Activated CD4-positive, alpha-beta T cell treated with anti-CD3 and anti-CD28 coated beads, Interleukin-2, Interleukin-6, amounts not matched to agents 100 ng/mL and 50 ng/mL, durations not matched to agents 16 hours and 8 hours (primary cell): ENCODE measurements at places on chromosomes 11 and 22.

GRCh38 chr11:10488934-10489691, 34.0 kb downstream of the AMPD3 start:
- DNase-seq, result no peak

DNA sequence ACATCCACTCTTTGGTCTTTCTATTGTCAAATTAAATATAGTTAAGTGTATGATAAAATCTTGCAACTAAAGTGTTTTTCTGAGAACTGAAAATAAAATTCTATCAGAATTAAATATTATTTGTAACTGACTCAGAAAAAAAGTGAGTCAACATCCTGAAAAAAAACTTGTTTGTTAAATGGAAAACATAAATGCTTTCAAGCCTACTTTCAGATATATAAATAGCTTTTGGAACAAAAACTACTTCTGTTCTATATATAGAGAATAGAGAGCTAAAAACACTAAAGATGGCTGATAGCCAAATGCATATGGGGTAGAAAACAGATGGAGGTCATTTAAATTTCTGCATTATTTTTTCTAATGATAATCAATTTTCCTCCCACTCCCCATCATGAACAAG, 61.8 kb downstream of the PIK3C2A start:
- no peak for DNase-seq

- DNase-seq, result no peak
Measured at GRCh38 chr22:44304354-44304753, 8.4 kb downstream of the SHISAL1 start.

GRCh38 chr22:44483878-44484277, 14.2 kb downstream of the RTL6 start:
- no peak for DNase-seq

GRCh38 chr22:29105468-29105867, 32.6 kb downstream of the KREMEN1 start:
- DNase-seq, result no peak

DNA sequence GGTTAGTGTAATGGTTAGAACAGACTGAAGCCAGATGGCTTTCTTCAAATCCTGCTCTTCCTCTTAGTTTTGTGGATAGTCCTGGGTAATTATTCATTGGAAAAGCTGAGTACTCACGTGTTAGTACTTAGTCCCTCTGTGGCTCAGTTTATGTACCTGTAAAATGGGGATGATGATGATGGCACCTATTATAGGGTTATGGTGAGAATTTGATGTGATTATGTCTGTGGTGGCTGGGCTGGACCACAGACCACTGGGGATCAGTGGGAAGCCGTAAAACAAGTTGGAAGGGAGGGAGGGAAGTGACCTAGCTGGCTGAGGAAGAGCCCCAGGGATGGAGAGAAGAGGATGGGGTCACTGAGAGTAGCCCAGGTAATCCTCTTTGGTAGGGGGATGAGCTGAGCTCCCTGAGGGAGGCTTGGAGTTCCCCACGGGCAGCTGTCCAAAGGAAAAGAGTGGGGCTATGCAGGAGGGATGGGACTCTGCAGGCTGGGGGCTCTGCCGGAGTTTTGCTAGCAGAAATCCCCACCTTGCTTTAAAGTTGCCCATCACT, 19.8 kb downstream of the ARHGEF17 start:
- no peak for DNase-seq

GRCh38 chr22:23031381-23031780, 38.9 kb upstream of the GNAZ start:
- DNase-seq, result no peak

DNA sequence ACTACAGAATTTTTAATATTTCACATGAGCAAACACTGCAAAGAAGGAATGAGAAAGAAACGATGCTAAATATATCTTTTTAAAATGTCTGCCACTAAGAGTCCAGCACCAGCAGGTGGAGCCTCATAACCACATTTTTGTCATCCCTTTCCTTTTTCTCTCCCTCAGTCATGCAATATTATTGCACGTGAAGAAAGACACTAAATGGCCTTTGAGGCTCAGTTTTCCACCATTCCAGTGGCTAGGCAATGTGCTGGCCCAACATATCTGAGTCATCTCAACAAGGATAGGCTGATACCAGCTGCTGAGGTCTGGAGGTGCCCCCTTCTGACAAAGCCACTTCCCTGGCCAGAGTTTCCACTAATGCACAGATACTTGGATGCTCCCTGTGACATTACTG, 1.8 kb downstream of the ALKBH8 start:
- peak; percentile 55 for DNase-seq

DNA sequence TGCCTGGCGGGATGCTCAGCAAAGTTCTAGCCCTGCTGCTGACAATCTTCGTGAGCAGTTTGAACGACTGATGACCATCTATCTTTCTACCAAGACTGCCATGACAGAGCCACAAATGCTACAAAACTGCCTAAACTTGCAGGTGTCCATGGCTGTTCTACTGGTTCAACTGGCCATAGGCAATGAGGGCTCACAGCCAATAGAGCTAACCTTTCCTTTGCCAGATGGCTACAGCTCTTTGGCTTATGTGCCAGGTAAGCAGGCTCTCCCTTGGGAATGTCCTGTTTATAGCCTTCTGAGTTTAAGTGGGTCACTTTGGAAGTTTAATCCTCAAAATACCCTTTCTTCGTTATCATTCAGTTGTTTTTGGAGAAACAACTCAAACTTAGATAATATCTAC, 20.1 kb downstream of the UBE4A start:
- no peak for DNase-seq

DNA sequence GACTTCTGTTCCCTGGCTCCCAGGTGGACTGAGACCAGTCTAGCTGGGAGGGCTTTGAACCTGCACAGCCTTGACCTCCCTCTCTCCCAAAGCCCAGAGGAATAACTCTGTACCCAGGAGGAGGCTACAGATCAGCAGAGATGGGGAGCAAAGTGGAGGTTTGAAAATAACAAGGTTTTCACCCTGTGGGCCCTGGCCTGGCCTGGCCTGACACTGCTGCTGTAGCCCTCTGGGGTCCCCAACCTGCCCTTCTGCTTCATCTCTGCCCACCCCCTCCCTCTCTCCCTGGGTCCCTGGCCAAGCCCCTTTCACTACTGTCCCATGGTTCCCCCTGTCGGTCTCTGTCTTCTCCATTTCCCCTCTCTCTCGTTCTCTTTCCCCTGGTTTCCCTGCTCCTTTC, 225.2 kb downstream of the BUD13 start:
- no peak for DNase-seq

- no peak for DNase-seq
Measured at GRCh38 chr22:32615874-32616564, 141.4 kb downstream of the FBXO7 start.

- no peak for DNase-seq
Measured at GRCh38 chr22:43319661-43320486, 23.3 kb downstream of the SCUBE1 start.

GRCh38 chr11:15618583-15619032, 503.9 kb downstream of the INSC start:
- DNase-seq, result no peak

DNA sequence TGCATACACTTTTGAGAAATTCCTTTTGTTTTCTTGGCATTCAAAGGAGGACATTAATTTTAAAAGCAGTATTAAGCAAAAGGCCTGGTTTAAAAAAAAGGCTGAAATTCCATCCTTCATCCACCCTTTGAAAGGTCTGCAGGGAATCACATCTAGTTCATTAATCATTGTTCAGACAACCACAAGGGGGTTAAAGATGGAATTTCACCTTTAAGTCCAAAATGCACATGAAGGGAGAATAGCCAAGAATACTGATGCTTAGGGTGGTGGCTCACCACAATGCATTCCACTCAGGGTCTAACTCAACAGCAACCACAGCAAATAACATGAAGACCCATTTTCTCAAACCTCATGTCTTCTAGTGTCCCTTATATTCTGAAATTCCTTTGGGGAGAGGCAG, 256.9 kb downstream of the CADM1 start:
- DNase-seq, result no peak

DNA sequence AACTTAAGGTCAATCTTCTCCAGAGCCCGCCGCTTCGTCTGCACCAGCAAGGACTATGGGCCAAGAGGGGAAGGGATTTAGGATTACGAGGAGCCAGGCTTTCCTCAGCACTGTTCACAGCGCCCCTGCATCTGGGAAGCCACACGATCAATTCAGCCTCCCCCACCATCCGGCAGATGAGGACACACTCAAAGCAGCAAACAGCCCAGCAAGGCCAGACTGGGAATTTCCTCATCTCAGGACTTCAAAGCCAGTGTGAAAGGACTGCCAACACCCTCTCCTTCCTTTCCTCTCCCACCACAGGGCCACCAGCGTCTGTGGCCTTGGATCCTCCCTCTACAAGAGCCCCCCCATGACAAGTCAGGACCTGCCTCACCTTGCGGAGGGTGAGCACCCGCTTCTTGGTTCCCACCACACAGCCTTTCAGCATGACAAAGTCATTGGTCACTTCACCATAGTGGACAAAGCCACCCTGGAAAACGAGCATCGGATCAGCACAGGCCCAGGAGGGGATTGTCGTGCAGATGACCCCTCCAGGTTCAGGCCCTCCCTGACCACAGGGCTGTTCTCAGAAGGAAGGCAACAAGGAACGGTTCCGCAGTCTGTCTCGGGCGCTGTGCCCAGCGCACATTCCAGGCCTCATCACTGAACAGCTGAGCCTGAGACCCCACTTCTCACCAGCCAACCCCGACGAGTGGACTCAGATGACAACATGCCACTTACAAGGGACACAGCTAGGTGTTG, 6.0 kb downstream of the RPL3 start:
- DNase-seq, result peak; percentile 17

DNA sequence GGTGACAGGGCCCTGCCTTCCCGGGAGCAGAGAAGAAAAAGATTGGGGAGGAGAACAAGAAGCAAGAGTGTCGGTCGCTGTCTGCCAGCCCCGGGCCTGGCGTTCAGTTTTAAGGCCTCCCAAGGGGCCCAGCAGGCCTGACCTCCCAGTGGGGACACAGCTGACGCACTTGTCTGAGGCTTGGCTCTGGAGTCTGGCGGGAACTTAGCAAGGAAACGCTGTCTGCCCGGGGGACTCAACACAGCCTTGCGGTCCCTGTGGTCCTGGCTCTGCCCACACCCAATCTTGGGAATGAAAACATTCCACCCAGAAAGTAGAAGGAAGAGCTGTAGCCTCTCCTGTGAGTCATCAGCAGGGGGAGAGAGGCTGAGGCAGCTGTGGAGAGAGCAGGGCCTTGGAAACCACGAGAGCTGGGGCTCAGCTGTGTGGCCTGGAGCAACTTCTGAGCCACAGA, 54.4 kb downstream of the TRAF6 start:
- no peak for DNase-seq
